Activated CD8-positive, alpha-beta memory T cell treated with anti-CD3 and anti-CD28 coated beads for 1 hour (primary cell): ENCODE measurements at places on chromosomes 2 and 18.
A peak's percentile ranks its signal among the peaks of the same experiment; 100 is the strongest.

DNA sequence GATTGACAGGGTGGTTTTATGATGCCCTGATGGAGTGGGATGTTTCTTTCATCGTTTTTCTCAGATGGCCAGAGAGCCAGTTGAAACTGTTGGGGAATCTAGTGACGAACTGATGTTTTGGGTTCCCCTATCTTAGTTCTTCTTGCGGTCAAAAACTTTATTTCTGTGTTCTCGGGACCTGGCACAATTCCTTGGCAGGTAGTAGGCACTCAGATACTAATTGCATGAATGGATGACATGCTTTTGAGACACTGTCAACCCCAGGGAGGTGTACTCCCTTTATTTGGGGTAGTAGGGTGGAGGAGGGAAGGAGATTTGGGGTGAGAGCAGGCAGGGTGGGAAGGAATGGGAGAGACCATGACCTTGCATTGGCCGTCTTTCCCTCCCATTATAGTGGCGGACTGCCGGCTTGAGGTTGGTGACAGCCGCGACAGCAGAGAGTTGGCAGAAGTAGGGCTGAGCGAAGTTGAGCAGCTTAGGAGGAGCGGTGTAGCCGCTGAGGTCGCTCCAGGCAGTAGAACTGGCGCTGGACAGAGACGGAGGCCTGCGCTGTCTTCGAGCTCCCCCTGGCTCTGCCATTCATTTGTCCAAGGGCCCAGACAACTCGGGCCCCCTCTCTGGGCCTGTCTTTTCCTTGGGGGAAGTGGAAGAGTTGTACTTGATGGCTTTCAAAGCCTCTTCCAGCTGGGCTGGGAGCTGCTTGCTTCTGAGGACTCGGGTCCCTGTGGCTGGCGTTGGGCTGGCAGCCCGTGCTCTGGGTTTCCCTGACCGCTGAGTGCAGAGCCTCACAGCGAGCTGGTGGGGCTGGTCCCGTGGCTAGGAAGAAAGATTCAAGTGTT, 2.6 kb downstream of the TET3 start:
- DNase-seq: peak; percentile 24

DNA sequence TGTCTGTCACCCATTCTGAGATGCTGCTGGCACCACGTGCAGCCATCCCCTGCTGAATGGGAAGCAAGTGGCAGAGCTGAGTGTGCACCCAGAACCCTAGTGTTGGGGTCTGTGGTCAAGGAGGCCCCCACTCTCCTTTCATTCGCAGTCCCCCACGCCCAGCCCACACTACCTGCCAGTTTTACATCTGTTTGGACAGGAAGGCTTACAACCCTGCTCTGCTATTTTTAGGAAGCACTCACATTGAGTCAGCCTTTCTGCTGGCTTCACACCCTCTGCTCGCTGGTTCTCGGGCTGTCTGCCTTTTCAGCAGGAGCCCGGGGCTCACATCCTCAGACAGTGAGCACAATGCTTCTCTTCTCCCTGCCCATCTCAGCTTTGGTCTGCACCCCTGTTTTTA, 10.7 kb upstream of the ADCY3 start:
- no peak for DNase-seq

- no peak for DNase-seq
Observed at GRCh38 chr2:202109737-202110184, 36.7 kb downstream of the KIAA2012 start.

DNA sequence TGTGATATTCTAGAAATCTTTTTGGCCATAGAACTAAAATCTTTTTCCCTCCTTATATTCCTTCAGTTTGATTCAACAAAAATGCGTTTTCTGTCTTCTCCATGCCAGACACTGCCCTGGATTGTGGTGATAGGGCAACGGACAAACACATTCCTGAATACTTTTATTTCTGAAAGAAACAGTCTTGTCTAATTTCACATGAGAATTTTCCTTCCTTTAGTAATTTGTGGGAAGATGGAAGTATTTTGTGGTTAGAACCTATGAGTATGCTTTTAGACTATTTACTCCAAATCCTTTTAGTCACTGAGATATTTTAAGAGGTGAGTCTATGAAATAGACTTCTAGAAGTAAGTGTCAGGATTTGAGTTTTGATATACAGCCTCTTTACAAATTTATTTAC, 49.6 kb downstream of the COL5A2 start:
- DNase-seq: no peak

DNA sequence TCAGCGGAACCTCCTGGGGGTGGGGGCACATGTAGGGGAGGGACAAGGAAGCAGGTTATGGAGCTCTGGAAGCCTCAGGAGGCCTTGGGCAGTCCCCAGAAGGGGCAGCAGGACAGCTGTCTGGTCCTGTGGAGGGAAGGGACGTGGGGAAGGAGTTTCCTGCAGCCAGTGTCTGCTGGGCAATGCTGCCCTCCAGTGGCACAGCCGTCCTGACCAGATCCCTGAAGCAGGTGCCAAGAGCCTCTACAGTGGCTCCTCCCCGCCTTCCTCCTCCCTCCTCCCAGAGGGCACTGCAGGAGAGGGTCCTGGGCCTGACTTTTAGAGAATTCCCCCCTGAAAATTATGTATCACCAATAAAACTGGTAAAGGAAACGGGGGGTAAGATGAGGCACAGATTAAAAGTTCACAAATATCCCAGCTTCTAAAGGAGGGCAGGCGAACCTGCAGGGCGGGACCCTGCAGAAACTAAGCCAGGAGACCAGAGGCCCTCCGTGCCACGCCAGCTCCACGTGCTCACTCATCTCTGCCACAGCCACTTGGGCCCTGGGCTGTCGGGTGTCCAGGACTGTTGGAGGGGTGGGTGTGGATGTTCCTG, 258.5 kb downstream of the TWIST2 start:
- no peak for DNase-seq

DNA sequence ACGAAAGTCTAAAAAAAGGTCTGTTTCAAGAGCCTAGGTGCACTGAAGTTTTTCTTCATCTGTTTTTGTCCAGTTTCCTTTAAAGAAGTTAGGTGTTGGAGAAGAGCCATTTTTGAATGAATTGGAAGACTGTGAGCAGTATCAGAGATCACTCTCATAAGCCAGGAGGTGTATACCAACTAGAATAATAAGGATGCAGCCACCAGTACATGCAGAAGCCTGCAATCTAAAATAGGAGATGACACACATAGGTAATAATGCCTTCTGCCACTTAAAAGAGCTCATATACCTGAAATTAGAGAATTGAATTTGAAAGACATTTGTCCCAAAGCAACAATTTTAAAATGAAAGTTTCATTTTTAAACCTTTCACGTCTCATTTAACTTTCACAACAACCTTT, 81.7 kb downstream of the RBMS1 start:
- no peak for DNase-seq

GRCh38 chr2:187349326-187349944, 98.6 kb downstream of the CALCRL start:
- DNase-seq: no peak
